GM04504 (cell line): ENCODE measurements at places on chromosomes 1 and 21.

DNA sequence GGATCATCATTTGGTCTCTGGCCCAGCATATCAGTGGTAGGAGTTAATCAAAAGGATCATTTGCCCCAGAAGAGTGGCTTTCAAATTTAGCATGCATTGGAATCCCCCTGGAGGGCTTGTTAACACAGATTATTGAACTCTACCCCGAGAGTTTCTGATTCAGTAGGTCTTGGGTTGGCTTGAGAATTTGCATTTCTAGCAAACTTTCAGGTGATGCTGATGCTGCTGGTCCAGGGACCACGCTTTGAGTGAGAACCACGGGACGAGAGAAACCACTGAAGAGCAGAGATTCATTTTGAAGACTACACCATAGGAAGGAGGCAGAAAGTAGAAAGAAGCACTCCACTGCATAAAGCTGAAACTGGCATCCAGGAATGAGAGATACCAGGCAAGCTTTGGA is 81.3 kb upstream of the DUSP10 start:
- DNase-seq: no peak

DNA sequence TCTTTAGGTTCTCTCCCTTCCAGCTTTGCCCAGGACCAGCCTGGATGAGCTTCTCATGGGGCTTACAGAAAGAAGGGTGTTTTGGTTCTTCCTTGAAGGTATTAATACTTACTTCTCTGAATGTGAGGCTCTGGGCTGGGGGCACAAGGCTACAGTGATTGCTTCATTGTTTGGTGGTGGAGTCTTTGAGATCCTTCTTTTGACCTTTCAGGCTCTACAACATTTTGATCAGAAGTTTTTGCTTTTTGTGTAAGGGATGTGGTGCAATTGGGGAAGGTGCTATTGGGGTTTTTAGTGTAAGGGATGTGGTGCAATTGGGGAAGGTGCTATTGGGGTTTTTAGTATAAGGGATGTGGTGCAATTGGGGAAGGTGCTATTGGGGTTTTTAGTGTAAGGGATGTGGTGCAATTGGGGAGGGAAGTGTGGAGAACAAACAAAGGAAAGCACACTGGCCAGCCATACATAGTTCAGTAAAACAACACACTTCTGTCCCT is 103.6 kb upstream of the IVNS1ABP start:
- DNase-seq: no peak

DNA sequence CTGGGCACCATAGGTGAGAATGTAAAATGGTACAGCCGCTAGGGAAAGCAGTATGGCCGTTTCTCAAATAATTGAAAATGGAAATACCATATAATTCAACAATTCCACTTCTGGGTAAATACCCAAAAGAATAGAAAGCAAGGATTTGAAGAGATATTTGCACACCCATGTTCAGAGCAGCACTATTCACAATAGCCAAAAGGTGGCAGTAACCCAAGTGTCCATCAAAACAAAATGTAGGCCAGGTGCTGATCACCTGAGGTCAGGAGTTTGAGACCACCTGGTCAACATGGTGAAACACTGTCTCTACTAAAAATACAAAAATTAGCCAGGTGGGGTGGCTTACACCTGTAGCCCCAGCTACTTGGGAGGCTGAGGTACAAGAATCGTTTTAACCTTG is 62.1 kb downstream of the OLIG1 start:
- DNase-seq: no peak

GRCh38 chr1:61387829-61388228 is 305.5 kb downstream of the NFIA start:
- DNase-seq: no peak

DNA sequence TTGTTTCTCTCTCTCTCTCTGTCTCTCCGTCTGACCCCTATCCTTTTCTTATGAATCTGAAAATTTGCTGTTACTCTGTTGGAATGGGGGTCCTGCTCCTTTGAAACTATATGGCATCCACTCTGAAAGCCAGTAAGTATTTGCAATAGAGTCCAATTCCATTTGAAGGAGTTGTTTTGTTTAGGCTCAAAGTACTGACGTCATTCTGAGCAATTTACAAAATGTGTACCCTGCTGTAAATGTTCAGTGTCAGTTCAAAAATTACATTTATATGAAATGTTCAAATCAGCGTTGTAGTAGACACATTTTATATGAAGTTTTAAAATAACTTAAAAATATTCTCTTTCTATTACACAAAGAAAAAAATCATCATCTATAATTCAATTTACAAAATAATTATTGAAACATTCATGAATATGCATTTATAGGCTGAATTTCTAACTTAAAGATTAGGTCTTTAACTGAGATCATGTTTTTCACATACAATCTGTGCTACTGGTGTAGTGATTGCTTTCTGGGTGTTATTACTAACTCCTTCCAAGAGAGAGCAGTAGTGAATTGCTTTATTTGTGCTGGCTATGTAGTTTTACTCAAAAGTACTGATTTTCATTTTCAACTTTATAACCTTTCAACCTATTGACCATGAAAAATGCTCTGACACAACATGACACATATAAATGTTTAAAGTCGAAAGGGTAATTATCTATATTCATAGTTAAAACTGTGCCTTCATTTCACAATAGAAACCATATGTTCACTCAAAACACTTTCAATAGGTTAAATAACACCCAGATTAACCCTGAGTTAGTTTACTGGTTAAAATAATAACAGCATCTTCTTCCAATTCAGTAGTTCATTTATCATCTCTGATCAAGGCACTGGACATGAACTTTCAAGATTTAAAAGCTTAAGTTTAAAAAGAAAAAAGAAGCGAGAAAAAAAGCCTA is 253.1 kb upstream of the ADGRL4 start:
- peak; percentile 34 for DNase-seq

- DNase-seq: no peak
Observed at GRCh38 chr1:208108213-208108608, 136.0 kb downstream of the PLXNA2 start.

- no peak for DNase-seq
Observed at GRCh38 chr1:29195881-29196291, 14.2 kb upstream of the SRSF4 start.

- no peak for DNase-seq
Observed at GRCh38 chr1:39109644-39110043, 83.5 kb downstream of the NDUFS5 start.

DNA sequence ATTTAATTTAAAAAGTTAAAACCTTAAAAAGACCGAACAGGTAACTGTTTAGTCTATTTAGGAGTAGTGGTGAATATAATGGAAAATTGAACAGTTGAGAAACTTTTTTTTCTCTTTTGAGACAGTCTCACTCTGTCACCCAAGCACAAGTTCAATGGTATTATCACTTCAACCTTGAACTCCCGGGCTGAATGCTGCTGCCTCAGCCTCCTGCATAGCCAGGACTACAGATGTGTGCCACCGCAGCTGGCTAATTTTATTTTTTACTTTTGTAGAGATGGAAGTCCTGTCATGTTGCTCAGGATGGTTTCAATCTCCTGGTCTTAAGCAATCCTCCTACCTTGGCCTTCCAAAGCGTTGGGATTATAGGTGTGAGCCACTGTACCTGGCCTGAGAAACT is 16.2 kb upstream of the GBP2 start:
- DNase-seq: no peak

DNA sequence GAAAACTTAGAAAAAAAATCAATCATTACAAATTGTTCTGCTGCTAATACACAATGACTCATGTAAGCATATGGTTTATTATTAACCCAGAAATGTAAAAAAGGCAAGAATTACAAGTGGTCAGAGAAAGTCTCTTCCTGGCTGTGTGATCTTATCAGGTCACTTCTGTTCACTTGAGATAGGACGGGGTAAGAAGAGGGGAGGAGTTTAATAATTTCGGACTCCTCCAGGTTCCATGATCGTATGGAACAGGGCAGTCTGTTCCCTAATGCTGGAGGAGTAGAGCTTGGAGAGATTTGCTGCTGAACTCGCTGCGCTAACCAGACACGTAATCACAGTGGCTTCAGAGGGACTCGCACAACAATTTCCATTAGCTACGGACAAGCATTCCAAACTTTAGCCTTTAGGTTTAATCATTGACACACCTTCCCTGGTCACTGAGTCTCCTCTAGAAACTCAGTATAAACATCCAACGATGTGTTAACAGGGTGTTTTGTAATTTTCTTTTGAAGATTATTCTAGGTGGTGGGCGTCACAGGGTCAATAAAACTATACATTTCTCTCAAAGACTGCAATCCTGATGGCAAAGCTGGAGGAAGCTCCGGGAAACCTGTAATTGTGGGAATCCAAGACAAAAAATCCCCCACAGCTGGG is 1.3 kb downstream of the CRYZ start:
- no peak for DNase-seq

GRCh38 chr1:183987593-183988318 is 49.8 kb downstream of the COLGALT2 start:
- DNase-seq: no peak

DNA sequence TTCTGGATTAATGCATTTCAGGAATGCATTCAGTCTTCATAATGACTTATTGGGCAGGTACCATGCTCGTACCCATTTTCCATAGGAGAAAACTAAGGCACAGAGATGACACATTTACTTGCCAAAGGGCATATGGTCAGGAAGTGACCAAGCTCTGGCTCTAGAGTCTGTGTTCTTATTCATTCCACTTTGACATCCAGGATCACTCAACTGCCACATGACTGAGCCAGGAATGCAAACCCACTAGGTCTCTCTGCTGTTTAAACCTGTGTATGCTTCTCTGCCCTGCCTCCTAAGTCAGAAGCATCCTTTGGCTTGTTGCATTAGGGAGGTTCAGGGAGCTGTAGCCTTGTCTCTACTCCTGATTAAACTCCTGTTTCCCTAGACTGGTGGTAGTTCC is 7.5 kb downstream of the KAZN start:
- DNase-seq: no peak

GRCh38 chr21:44331650-44332307 is 7.4 kb downstream of the CFAP410 start:
- peak; percentile 17 for DNase-seq

- DNase-seq: no peak
Observed at GRCh38 chr1:208203127-208203847, 40.9 kb downstream of the PLXNA2 start.

GRCh38 chr1:92709738-92710137 is 75.2 kb downstream of the EVI5 start:
- DNase-seq: peak; percentile 9

GRCh38 chr1:6170742-6171201 is 9.3 kb downstream of the CHD5 start:
- DNase-seq: no peak

DNA sequence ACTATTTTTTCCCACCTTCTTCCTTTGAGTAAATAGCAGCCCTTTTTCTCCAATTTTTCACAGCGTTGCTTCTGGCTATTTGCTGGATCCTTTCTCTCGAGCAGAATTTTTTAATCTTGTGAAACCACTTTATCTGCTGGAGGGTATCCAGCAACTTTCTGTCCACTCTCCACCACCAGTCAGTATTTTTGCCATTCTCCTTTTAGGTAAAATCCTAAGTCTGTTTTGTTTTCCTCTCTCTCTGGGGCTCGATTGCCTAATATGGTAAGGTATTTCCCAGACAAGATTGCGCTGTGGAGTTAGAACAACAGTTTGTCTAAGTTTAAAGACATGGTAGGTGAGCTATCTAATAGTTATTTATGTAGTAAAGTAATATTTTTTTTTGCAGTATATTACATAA is 156.9 kb downstream of the PPP1R12B start:
- peak; percentile 42 for DNase-seq

GRCh38 chr1:179474713-179475112 is 101.0 kb downstream of the NPHS2 start:
- DNase-seq: no peak

DNA sequence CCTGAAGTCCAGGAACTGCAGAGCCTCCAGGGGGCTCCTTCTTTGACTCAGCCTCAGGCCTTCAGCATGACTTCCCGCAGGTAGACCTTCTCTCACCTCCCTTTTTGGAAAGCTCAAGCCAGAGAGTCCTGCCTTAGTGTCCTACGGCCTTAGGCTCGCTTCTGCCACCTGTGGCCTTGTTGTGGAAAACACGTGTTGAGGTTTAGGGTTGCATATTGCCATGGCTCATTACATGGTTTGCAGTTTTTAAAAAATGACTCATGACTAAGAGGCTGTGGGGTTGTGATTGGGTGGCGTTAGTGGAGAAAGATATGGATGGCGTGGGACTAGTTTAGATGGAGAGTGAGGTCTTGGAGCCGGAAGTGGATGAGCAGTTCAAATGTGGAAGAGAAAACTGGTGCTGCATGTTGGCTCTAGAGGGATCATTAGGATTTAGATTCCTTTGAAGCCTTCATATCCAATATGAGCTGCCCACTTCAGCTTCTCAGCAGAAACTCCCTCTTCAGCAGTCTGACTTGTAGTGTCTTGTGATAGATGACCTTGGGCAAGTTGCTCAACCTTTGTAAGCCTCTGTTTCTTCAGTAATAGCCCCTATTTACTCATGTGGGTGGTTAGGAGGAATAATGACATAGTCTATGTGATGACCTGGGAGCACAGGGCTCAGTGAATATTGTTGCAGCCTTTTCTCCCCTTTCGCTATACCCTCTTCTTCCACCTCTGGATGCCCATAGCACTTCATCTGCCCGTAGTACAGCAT is 6.5 kb upstream of the FGGY start:
- DNase-seq: no peak

GRCh38 chr1:221184131-221184794 is 305.0 kb downstream of the HLX start:
- DNase-seq: no peak

GRCh38 chr1:73604739-73605138 is 593.2 kb downstream of the LRRIQ3 start:
- DNase-seq: no peak

- DNase-seq: no peak
Observed at GRCh38 chr1:27136998-27137542, 17.9 kb downstream of the SLC9A1 start.

- no peak for DNase-seq
Observed at GRCh38 chr1:172719066-172719627, 60.2 kb downstream of the FASLG start.

GRCh38 chr1:234978397-234979295 is 150.0 kb downstream of the TOMM20 start:
- peak; percentile 50 for DNase-seq

DNA sequence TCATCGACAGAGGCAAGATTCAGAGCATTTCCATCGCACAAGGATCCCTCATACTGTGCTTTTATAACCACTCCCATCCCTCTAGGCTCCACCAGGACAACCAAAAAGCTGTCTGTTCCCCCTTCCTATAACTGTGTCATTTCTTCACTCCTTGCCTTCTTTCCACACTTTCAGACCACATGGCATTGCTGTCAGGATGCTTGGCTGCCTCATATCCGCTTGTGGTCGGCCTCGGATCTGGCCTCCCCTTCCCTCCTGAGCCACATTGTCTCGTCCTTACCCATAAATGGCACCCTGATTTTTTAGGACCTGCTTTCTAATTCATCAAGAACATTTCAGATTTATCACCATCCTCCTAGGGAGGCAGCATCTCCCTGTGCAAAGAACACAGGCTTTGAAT is 80.5 kb downstream of the HIVEP3 start:
- no peak for DNase-seq

DNA sequence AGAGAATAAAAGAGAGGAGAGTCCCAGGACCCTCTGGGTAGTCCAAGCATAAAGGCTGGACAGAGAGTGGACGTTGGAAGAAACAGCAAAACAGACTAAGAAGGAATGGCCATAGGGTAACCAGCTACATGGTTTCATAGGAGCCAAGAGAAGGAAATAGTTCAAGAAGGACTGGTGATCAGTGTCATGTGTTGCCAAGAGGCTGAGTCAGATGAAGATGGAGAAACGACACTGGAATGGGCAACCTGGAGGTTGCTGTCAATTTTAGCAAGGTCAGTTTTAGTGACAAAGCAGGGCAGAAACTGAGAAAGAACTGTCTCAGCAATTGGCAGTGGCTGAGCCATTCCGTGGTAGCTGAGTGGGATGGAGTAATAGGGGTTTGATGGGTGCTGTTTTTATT is 41.4 kb downstream of the HMGB4 start:
- DNase-seq: no peak
